ENCODE measurements at places on chromosomes 1 and 21. TPM values are rescaled to one million over a fixed set of nuclear protein-coding genes. Genes with fewer than 3 reads are reported as not detected.

GRCh38 chr21:34597406-34597805 lies 17.5 kb downstream of the RCAN1 start:
- DNase-seq: no peak

FGR gene
- total RNA-seq: 7.6 TPM

DNA sequence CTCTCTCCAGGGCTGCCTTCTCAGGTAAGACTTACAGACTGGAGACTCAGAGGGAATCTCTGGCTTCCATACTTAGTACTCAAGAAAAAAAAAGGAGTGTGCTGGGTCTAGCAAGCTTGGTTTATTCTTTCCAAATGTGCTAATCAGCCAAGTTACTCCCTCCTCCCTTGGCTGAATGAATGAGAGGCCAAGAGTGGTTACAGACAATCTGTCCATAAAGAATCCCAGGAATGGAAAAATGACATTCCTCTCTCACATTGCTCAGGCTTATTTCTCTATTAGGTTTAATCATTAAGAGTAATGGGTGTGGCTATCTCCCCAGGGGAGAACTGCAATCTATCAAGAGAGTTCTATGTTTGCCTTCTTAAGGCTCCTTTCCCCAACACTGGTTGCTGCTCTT lies 547.3 kb upstream of the PLXNA2 start:
- DNase-seq: no peak

GRCh38 chr21:43925609-43926008 lies 60.6 kb downstream of the AGPAT3 start:
- DNase-seq: no peak

GRCh38 chr1:63777286-63777685 lies 3.5 kb downstream of the ROR1 start:
- no peak for DNase-seq

- no peak for DNase-seq
These were observed 27.0 kb upstream of the DYRK1A start for GRCh38 chr21:37339552-37339939.

- DNase-seq: no peak
These were observed 66.6 kb upstream of the CACHD1 start for GRCh38 chr1:64403331-64403730.

DNA sequence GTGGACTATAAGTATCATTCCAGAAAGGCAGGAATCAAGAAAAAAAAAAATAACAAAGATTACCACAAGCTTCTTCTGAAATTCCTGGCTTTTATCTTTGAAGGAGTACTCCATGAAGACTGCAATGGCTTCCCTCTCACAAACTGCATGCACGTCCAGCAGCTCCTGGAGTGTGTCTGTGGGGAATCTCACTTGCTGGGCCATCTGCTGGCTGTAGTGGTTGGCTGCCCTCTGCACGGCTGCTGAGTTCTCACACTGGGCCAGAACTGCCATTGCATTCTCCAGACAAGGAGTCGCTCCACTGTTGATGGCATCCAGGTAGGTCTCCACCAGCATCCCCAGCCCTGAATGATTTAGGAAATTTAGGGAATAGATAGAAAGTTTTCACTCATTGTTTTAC lies 23.3 kb upstream of the GBP2 start:
- DNase-seq: peak; percentile 61

GRCh38 chr1:98452162-98452561 lies 209.4 kb upstream of the SNX7 start:
- DNase-seq: no peak

ATP1A4 gene
- 0.43 TPM for total RNA-seq

DNA sequence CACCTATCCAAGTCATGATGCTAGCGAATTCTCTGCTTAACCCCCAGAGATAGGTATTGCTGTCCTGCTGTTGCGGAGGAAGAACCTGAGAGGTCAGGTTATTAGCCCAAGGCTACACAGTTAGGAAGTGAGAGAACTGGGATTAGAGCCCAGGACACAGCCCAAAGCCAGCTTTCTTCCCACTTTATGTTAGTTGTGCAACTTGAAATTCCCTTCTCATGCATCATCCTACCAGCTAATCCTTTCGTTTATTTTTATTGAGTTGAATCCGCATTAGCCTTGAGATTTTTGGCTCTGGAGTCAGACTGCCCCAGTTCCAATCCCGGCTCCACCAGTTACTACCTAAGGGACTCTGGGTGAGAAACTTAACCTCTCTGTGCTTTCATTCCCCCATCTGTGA lies 65.4 kb downstream of the PLEKHA6 start:
- DNase-seq: peak; percentile 44

- DNase-seq: no peak
These were observed 165.8 kb downstream of the LYPLAL1 start for GRCh38 chr1:219339466-219339865.

DNA sequence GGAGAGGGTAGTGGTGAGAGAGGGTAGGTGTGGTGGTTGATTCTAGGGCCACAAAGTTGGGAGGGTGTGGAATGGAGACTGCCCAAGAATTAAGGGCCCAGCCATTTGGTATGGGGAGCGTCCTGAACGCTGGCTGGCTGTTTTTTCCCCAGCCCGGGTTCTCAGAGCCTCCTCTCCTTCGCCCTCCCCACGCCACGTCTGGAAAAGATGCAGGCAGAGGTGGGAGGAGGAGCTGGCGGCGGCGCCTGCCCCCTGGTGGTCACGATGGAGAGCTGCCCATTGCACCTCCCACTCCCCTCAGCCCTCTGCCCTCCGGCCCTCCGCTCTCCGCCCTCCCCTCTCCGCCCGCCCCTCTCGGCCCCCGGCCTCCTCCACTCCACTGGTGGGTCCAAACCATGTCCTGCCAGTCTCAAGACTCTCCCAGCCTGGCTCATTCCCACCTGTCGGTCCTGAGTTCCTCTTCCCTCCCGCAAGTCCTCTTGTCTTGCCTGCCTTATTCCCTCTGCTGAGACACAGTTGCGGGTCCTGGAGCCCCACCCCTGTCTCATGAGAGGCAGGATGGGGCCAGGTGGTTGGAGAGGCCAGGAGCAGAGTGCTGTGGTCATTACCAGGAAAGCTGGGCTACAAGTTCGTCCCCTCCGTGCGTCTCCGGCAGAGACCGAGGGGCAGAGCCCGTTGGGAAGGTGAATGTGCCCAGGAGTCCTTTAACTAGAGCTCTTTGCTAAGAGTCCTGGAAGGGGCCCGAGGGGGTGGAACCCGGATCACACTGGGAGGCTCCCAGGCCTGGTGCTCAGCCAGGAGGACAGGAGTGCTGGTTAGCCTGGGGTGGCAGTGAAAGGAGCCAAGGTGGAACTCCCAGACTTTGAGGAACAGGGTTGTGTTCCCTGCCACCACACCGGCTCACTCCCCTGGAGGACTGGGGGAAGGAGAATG lies 22.6 kb downstream of the ETNK2 start:
- DNase-seq: peak; percentile 61

DNA sequence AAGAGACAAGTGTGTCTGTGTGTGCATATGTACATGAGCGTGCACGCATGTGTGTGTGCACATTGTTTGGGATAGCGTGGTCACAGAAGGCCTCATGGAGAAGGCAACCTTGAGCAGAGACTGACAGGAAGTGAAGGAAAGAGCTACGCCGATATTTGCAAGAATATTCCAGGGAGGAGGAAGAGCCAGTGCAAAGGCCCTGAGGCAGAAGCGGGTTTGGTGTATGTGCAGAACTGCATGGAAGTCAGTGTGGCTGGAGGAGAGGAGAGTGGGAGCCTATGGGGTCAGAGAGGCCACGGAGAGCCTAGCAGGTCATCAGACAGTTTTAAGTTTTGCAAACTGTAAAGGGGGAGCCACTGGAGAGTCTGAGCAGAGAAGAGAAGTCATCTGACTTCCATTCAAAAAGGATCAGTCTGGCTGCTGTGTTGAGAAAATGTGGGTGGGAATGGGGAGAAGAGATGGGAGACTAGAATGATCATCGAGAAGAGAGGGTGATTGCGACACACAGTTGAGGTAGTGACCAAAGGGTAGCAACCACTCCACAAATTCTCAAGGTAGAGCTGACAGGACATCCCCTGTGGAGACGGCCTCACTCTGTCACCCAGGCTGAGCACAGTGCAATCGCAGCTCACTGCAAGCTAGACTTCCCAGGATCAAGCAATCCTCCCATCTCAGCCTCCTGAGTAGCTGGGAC lies 3.9 kb downstream of the CELA2B start:
- no peak for DNase-seq

DNA sequence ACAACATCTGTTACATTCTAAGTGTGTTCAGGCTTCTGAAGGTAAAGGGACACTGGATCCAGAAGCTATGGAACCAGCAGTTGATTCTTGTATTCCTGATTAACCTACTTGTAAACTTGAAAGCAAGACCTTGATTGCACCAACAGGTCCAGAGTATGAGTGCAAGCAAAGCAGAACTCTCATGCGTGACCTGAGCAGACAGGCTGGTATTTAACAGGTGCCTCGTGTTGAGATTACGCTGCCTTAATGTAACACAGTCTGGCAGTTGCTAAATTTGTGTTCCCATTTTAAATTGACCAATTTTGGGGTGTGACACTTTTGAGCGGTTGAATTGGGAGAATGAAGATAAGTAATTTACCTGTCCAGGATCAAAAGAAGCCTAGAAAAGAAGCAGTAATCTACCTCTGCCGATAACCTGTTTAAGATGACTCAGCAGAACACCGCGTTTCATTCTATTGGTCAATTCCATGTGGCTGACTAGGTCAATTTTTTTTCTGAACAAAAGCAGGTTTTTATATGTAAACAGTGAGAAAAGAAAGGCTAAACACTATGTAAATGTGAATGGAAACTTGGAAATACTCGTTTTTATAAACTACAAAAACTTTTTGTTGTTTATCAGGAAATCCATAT lies 147.6 kb downstream of the DYRK1A start:
- no peak for DNase-seq

Measured in mucosa of gallbladder (tissue), 1 donor.